ENCODE measurements at places on chromosomes 4 and X.

DNA sequence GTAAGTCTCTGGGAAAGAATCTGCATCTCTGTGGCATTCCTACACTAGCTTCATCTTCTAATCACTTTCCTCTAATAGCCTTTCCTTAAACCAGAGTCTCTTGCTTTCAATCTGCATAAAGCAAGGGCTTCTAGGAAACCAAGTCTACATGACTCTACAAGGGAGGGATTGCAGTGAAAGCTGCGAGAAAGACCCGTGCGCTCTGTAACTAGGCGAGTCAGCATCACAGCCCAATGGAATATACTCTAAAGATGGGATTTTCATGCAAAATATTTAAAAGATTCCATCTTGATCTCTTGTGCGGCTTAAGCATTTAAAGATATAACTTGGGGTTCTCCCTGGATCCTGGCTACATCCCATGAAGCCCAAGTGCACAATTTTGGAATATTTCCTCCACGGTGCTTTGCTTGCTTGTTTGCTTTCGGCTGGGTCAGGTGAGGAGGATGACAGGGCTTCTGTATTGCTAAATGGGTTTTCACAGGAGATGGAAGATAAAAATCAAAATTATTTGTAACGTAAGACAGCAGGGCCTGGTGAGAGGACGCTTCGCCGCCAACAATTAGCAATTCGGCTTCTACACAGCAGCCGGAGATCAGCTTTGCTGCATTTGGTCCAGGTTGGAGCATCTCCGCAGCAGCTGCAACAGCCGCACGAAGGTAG lies 687 bp upstream of the GRIA2 start:
- H3K4me3 ChIP-seq = no peak overlapping the region
- DNase-seq = no peak
- no peak overlapping the region for H3K27ac ChIP-seq
- H3K27me3 ChIP-seq = peaks cover 16% of the 10 kb centered on the region

GRCh38 chr4:144572660-144573059 lies 73.3 kb upstream of the HHIP start:
- no peak overlapping the region for H3K4me3 ChIP-seq
- no peak for DNase-seq
- no peaks in the 10 kb centered on the region for H3K36me3 ChIP-seq
- no peaks in the 10 kb centered on the region for H3K27me3 ChIP-seq
- H3K27ac ChIP-seq = no peak overlapping the region

GRCh38 chr4:73450398-73451004 lies 14.5 kb downstream of the AFP start:
- peaks cover 18% of the 10 kb centered on the region for H3K4me1 ChIP-seq
- H3K27me3 ChIP-seq = no peaks in the 10 kb centered on the region
- H3K36me3 ChIP-seq = no peaks in the 10 kb centered on the region
- DNase-seq = peak; percentile 24

DNA sequence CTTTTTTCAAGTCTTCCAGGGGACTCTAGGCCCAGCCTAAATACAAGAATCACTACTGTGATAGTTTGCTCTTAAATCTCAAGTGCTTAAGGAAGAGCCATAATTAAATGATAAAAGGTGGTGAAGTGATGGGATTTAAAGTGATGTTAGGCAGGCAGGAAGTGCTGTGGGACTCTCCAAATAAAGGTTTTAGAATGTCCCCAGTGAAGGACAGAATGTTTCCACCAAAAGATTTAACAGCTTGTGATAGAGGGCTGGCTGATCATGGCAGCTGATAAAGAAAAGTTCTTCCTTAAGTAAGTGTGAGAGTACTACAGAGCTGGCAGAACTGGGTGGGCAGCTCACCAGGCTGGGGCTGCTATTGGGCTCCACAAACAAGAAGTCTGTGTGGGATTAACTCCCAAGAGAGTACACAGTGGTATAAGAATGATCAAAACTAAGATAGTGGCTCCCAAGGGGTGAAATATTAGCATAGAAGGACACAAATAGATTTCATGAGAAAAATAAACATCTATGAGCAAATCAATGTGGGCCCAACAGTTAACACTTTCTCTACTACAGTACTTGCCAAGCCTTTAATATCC lies 637.2 kb upstream of the CPEB2 start:
- DNase-seq = no peak
- no peaks in the 10 kb centered on the region for H3K36me3 ChIP-seq
- H3K27me3 ChIP-seq = no peaks in the 10 kb centered on the region
- no peak overlapping the region for H3K27ac ChIP-seq
- H3K4me3 ChIP-seq = no peak overlapping the region

DNA sequence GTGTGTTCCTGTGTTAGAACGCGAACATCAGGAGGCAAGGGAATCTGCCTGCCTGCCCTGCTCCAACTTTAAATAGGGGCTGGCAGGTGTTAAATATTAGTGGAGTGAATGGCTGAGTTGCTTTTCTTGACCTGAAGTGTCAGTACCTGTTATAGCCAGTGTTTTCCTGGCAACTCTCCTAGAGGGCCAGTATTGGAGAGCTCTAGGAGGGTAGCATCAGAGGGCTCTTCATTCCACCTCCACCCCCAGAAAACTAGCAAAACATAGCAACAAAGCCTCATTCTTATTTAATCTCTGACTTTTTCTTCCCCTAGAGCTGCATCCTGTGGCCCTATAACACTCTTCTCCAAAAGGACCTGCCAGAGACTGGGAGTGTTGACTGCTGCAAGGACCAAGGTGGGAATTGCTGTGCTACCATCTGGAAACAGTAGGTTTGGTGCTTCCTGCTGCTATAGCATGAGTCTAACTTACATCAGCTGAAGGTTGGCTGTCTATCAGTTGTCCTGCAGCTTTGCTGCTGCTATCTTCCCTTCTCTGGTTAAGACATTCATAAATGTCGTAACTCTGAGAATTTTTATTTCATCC lies 33.5 kb downstream of the SGMS2 start:
- no peaks in the 10 kb centered on the region for H3K27me3 ChIP-seq
- no peak for DNase-seq
- no peak overlapping the region for H3K4me3 ChIP-seq
- peaks cover 16% of the 10 kb centered on the region for H3K4me1 ChIP-seq
- H3K27ac ChIP-seq = no peak overlapping the region

DNA sequence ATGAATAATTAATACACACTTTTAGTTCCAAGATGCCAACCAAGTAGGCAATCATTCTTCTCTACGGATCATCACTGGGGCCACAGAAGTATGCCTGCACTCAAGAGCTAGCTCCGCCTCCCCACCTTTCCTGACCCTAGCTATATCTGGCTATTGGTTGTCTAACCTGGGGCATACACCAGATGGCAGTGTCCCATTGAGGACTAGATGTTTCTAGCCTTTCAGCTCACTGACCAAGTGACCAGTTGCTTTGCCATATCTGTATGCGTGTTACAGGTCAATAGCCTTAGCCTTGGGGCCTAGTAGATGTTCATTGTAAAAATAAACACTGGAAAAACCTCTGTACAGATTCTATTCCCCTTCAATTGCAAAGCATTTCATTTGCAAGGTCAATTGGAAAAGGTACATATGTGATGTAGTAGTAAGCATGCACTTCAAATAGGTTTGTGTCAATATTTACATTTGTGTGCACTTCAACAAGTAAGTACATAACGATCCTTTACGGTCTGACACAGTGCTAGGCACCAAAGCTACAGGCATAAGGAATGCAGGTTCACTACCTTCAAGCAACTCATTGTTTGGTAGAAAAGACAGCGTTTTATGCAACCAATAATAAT lies 521.7 kb downstream of the PPARGC1A start:
- DNase-seq = no peak
- H3K4me1 ChIP-seq = peaks cover 4% of the 10 kb centered on the region
- H3K4me3 ChIP-seq = no peak overlapping the region
- no peaks in the 10 kb centered on the region for H3K36me3 ChIP-seq
- H3K27me3 ChIP-seq = no peaks in the 10 kb centered on the region

DNA sequence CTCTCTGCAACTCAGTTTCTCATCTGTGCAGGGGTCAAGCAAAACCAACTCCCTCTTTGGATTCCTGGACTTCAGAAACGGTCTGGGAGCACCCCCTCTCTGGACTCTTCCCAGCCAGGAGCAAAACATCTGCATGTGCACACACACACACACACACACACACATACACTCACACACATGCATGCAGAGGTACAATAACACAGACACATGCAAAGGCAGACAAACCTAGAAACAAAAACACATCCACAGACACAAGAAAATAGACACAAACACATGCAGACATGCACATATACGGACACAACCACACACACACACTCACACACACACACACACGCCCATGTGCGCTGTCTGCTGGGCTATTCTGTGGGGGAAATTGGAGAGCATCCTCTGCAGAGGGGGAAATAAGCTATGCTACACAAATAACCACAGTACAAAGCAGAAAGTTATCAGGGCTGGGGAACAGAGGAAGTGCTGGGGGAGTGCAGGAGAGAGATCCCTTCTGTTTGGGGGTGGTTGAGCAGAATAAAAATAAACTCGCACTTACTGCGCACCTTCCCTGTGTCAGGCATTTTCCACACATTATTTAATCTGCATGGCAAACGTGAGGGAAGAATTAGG lies 19.9 kb downstream of the IQSEC2 start:
- H3K27ac ChIP-seq = no peak overlapping the region
- no peaks in the 10 kb centered on the region for H3K36me3 ChIP-seq
- DNase-seq = no peak
- H3K4me3 ChIP-seq = no peak overlapping the region
- no peaks in the 10 kb centered on the region for H3K27me3 ChIP-seq

DNA sequence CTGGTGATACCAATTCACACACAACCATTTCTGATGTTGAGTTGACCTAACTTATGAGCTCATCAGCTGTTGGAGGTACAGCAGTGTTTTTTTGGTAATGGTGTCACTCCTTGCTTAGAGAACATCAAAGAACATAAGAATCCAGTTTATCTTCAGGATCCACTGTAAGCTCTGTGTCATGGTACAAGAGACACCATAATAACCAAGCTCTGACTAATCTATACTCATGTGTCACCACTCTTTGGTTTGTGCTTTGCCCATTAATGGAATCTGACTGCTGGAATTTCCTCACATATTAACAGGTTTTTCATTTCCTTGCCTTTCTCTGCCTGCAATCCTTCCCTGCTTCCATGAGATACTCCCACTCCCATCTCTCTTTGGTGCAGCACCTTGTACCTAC lies 735.1 kb upstream of the LCORL start:
- H3K4me3 ChIP-seq = no peak overlapping the region
- no peaks in the 10 kb centered on the region for H3K4me1 ChIP-seq
- no peak overlapping the region for H3K27ac ChIP-seq
- no peak for DNase-seq

GRCh38 chr4:162682651-162683050 lies 484.0 kb downstream of the NAF1 start:
- H3K4me1 ChIP-seq = no peaks in the 10 kb centered on the region
- no peaks in the 10 kb centered on the region for H3K36me3 ChIP-seq
- H3K4me3 ChIP-seq = no peak overlapping the region
- no peak for DNase-seq
- no peak overlapping the region for H3K27ac ChIP-seq

- H3K27ac ChIP-seq = no peak overlapping the region
- DNase-seq = no peak
- no peak overlapping the region for H3K4me3 ChIP-seq
- no peaks in the 10 kb centered on the region for H3K36me3 ChIP-seq
- H3K4me1 ChIP-seq = no peaks in the 10 kb centered on the region
Observed at GRCh38 chr4:173012608-173013007, 156.0 kb upstream of the GALNT7 start.

- peak overlapping the region; percentile 51 for H3K27ac ChIP-seq
- peaks cover 26% of the 10 kb centered on the region for H3K4me1 ChIP-seq
- no peak overlapping the region for H3K4me3 ChIP-seq
- no peaks in the 10 kb centered on the region for H3K36me3 ChIP-seq
- DNase-seq = no peak
Observed at GRCh38 chr4:140004922-140005627, 148.9 kb downstream of the MAML3 start.

DNA sequence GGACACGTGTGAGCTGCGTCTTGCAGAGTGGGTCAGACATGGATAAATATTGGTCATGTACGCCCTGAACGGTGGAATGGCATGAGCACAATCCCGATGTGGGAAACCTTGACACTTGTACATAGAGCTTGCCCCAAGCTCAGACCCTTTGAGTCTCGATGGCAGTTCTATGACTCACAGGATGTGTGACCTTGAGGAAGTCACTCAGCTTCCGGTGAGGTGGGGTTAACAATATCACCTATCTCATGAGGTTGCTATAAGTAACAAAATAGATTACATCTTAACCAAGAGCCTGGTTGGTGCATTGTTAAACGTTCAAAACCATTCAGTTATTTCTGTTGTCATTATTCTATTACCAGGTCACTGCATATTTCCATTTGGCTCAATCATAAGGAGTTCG lies 109.1 kb upstream of the TBL1X start:
- no peak overlapping the region for H3K27ac ChIP-seq
- H3K4me1 ChIP-seq = no peaks in the 10 kb centered on the region
- no peaks in the 10 kb centered on the region for H3K36me3 ChIP-seq
- no peak overlapping the region for H3K4me3 ChIP-seq
- no peaks in the 10 kb centered on the region for H3K27me3 ChIP-seq
- no peak for DNase-seq

DNA sequence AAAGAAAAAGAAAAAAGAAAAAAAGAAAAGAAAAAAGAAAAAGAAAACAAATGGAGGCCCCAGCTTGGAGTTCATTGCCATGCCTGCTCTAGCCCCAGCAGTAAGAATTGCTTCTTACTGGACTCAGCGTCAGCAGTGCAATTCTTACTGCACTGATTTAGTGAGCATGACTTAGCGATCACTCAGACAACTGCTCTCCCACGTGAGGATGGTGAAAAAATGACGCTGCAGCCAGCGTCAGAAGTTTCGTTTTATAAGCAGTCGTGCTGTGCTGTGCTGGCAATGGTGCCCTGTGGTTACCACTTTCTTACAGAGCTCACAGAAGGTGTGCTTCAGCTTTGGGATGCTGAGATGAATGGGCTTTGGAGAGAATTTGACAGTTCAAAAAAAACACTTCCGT lies 68.3 kb upstream of the DDX3X start:
- H3K27ac ChIP-seq = no peak overlapping the region
- H3K4me1 ChIP-seq = peaks cover 7% of the 10 kb centered on the region
- H3K36me3 ChIP-seq = no peaks in the 10 kb centered on the region
- no peak overlapping the region for H3K4me3 ChIP-seq

DNA sequence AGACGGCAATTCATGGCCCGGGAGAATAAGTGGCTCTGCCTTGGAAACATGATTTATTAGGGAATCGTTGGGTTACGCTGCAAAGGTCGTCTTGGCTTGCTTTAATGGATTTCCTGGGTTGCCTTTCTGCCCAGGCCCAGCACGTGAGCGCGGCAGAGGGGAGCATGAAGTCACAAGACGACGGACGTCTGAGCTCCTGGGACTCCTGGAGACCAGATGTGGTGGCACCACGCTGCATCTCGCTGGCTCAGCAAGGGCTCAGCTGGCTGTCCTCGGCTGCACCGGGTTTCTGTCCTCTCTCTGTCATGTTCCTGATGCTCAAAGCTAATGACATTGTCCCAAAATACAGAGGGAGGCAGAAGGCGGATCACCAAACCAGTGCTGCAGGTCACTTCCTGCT lies 61.2 kb downstream of the C4orf50 start:
- no peak overlapping the region for H3K4me3 ChIP-seq
- no peaks in the 10 kb centered on the region for H3K27me3 ChIP-seq
- DNase-seq = peak; percentile 25
- no peak overlapping the region for H3K27ac ChIP-seq
- no peaks in the 10 kb centered on the region for H3K36me3 ChIP-seq
- peaks cover 22% of the 10 kb centered on the region for H3K4me1 ChIP-seq

Data from body of pancreas (tissue), 4 donors.